ENCODE measurements at places on chromosomes 7 and 10.

DNA sequence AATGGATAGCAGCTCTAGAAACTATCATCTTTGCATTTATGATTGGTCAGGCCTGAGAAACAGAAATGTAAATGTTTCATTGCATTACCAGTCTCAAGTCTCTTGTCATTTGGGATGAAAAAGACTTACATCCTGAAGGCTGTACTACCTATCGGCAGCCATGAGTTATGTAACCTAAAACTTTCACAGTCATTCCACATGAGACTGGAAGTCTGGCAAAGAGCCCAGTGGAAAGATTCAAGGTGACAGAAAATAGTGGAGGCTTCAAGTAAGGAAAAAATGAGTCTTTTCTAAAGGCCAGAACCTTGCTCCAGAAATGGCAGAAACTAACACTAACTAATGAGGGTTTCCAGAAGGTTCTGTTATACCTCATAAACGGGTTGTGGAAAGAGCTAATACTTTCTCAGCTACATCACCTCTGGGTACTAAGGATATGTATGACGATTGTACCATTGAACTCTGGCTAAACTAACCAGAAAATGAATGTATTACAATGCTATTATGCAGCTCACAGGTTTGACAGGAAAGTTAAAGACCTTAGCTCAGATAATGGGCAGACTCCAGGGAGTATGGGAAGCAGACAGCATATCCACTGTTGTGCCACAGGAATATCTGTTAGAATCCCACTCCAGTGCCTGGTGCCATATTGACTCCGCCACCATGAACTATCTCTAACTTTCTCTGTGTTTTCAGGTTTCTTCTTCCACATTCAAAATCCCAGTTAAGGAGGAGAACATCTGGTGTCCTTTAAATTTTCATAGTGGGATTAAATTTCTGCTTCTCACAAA lies 41.7 kb upstream of the DYNC1I1 start:
- DNase-seq = no peak

DNA sequence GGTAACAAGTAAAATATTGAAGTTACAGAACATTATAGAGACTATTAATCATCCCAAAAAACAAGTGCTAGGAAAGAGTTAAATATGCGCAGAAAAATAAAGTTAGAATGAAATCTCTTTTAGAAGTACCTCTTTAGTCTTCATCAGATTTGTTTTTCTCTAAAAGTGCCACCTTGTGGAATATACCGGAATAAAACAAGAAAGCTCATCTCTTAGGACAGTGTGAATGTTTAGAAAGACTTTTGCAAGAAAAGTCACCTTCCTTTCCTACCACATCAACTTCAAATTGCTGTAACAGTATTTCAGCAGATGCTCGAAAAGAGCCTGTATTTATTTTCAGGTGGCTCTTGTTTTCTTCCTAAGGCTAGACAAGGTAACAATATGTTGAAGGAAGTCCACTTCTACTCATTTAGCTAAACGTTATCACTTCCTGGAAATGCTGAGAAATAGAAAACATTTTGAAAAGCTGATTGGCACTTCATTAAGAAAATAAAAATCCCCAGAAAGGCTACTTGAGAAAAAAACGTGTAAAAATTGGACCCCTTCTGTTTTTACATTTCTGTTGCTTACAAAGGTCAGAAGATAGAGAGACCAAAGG lies 19.8 kb upstream of the FAM133B start:
- DNase-seq = no peak

DNA sequence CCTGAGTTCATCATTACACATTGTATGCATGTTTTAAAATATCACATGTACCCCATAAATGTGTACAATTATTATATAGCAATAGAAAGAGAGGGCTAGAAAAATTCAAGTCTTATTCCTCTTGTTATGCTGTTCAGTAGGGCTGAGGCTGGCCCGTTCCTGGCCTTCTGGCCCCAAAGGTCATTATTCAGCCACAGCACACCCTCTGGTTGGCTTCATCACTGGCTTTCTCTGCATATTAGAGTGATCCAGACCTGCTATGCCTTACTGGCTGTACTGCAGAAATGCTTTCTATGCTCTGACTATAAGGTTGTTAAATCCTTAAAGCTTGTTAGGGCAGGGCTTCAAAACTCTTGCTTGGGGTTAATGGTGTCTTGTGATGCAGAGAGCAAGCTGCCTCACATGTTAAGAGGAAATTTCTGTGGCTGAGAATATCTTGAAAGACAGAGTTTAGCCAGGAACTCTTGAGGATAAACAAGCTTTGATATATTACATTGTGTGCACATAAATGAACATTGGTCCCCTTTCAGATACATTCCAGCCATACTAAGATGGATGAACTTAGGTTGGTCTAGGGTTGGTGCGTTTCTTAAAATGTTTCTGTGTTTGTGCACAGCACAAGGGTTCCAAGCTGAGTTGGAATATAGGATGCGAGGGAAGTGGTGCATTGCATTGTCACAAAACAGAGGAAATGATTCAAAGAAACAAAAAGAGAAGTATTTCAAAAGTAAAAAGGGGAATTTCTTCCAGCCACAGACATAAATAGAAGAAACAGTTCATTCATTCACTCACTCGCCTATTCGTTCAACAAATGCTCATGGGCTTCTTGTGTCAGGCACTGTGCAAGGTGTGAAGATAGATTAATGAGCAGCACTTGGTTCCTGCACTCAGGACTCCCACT lies 61.6 kb upstream of the WDR11 start:
- no peak for DNase-seq

DNA sequence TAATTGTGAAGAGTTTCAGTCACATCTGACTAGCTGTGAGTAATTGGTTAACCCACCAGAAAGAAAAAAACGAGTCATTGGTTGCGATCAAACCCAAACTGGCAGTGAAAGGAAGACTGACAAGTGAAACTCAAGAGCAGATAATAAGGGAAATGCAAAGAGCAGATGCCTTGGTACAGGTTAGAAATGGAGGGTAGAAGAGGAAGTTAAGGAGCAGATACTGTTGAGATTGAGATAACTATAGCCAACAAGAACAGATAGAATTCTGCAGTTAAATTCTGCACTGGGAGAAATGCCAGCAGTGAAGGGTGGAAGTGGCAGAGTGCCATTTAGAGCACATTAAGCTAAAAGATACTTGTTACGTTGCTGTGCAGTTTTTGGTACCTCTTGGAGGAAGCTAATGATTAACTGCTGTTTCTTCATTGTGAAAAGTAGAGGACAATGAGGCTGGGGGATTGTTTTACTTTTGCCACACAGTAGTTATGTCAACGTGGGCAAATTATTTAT lies 65.8 kb downstream of the CDK13 start:
- DNase-seq = no peak

- no peak for DNase-seq
Measured at GRCh38 chr7:79877874-79878465, 256.7 kb upstream of the GNAI1 start.

- no peak for DNase-seq
Measured at GRCh38 chr7:121744319-121744718, 128.6 kb upstream of the PTPRZ1 start.

GRCh38 chr10:128870830-128871597 lies 596.0 kb upstream of the MGMT start:
- no peak for DNase-seq

GRCh38 chr7:15308821-15309220 lies 253.0 kb downstream of the AGMO start:
- DNase-seq = no peak

- no peak for DNase-seq
Measured at GRCh38 chr7:22808140-22808539, 14.5 kb downstream of the TOMM7 start.

DNA sequence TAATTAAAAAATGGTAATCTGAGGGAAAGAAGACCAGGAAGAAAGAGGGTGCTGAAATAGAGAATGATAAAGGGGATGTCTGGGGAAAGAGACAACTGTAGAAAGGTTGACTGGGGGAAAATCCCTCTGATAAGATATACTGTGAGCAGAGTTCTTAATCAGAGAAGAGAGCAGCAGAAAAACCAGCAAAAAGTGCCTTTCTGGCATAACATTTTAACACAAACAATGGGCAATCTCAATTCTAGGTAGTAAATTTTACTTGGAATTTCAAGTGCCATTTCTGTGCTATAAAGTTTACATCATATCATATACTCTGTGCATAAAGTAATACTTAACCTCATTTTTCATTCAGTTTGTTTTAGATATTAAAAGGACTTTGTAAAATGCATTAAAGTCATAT lies 251.9 kb upstream of the HGF start:
- no peak for DNase-seq

- DNase-seq = no peak
Measured at GRCh38 chr7:139704308-139704879, 73.4 kb downstream of the HIPK2 start.

- DNase-seq = no peak
Measured at GRCh38 chr10:114499116-114499515, 94.8 kb upstream of the AFAP1L2 start.

- no peak for DNase-seq
Measured at GRCh38 chr10:12796401-12797160, 204.9 kb downstream of the CCDC3 start.

GRCh38 chr7:46218461-46219200 lies 297.6 kb upstream of the IGFBP3 start:
- no peak for DNase-seq

- DNase-seq = no peak
Measured at GRCh38 chr10:77698267-77698931, 60.8 kb upstream of the KCNMA1 start.

DNA sequence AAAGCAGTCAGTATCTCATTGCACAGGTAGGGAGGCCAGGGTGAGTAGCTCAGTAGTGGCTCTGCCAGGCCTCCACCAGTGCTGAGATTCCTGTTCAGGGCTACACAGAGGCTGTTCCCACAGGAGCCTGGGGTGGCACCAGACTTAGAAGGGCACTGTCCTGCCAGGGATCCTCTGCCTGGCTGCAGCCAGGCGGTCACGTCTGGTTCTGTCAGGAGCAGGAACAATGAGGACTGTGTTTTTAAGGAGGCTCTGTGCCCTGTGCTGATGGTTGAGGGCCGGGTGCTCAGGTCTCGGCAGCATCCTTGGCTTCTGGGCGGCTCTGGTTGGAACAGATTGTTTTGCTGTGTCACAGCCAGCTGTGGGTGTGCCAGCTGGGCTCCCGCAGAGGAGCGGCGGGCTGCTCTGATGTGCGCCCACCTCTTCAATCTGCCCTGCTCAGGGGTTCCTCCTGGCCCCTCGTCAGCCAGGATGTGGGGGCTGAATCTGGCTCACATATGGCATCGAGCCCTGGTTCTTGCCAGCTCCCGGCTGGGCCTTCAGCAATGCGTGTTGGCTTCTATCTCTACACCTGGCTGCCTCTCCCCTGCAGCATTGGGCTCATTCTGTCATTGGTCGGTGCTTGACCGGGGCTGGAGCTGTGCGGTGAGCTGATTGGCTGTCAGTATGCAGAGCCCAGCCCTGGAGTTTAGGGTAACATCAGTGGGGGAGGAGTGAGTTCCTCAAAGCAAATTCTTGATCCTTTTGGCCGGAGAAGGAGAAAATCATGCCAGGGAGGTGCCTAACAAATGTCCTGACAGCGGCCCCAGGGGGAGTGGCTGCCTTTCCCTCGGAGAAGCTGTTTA lies 41.2 kb downstream of the TACR2 start:
- no peak for DNase-seq

- DNase-seq = no peak
Measured at GRCh38 chr10:31927565-31927883, 1.1 kb downstream of the ARHGAP12 start.

GRCh38 chr7:133442818-133443217 lies 189.9 kb downstream of the EXOC4 start:
- no peak for DNase-seq

DNA sequence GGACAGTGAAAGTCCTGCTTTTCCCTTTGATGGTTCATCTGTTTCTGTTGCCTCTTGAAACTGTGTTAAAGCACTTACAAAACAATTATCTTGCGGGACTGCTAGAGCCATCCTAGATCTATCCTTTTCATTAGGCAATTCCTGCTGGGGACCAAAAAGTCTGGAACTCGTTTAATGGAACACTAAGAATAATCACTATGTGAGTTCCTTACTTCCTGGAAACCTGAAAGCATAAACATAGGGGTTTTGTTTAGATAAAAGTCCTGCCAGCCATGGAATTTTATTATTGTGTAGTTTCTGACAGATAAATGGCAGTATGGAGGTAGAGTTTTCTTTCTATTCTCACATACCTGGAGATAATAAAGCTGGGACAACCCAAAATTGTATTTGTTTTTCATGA lies 1133.3 kb downstream of the SORCS3 start:
- DNase-seq = no peak

DNA sequence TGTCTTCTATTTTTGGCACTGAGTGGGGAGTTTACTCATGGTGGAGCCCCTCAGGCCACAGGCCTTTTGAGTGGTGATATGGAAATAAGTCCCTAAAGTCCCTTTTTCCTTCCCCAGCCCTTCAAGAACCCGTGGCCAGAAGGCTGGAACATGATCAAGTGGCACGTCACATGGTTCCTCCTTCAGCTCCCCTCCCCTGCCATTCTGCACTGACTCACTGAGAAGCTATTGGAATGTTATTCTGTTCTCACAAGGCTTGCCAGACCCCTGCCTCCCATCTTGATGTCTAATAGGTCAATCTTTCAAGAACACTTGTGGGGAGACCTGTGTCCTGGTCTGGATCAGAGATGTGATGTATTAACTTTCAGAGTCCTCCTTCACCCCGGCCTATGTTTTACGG lies 279.8 kb downstream of the SEC23IP start:
- DNase-seq = no peak
